ENCODE measurements at places on chromosomes 7 and 10.

DNA sequence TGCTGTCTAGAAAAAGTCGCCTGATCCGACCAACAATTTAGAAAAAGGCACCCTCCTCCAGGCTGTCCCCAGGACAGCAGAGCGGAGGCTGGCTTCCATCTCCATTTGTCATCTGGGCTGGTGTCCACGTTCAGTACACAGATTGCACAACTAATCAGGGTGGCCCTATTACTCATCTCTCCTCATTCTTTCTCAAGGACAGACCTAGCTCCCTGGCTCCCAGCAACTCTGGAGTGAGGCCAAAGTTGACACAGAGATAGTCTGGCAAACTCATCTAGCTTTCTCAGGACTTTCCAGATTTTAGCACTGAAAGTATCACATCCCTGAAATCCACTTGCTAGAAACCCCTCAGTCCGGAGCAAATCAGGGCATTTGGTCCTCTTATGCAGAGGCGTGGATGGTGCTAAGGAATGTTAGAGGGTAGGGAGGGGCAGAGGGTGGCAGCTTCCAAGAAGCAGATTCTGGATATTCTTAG is 75.1 kb downstream of the DNAH11 start:
- no peak for DNase-seq

DNA sequence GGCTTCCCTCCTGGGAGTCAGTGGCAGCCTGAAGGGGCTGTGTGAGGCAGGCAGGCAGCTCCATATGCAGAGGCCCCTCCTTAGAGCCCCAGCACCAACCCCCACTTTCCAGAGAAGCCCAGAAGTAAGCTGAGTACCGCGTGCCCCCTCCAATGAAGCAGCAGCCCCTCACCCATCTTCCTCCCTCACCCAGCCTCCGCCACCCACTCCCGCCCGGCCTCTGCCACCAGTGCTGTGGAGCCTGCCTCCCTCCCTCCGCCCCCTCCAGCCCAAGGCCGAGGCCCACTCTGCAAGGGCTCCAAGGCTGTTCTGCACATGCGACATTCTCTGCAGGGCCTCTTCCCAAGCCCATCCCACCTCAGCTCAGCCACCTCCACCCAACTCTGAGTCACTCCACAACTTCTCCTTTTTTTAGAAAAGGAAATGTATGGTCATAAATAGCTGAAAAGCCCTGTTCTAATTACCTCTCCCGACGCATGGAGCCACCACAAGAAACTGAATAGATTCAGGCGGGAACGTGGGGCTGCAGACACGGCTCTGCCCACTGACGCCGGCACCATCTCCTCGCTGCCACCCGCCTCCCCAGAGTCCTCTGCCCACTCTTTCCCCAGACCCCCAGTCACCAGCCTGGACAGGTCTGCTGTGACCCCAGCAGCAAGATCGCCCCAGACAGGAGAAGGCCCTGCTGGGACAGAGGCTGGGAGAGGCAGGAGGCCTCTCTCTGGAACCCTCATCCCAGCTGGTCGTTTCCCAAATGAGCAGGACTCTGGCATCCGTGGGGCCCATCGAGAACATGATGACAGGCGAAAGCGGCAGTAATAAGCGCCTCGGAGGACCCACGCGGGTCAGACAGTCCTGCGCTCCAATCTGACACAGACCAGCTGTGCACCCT is 213.9 kb downstream of the MAD1L1 start:
- DNase-seq: no peak

GRCh38 chr7:47893238-47893637 is 55.0 kb downstream of the PKD1L1 start:
- DNase-seq: no peak

DNA sequence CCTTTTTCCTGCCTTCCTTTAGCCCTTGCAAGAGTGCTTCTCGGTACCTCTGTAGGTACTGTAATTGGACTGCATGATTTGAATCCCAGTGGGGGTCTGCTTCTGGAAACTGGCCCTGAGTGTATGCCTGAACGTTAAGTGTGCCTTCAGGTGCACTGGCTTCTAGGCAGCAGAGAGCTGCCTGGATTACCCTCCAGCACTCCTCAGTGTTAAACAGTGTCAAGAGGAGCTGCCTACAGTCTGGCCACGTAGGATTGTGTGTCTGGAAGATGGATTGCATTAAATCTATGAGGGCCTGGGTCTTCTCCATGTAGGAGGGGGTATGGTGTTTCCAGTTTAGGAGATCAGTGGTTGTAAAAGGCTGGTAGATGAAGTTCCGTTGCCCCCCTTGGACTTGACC is 103.7 kb downstream of the TRIM24 start:
- no peak for DNase-seq

DNA sequence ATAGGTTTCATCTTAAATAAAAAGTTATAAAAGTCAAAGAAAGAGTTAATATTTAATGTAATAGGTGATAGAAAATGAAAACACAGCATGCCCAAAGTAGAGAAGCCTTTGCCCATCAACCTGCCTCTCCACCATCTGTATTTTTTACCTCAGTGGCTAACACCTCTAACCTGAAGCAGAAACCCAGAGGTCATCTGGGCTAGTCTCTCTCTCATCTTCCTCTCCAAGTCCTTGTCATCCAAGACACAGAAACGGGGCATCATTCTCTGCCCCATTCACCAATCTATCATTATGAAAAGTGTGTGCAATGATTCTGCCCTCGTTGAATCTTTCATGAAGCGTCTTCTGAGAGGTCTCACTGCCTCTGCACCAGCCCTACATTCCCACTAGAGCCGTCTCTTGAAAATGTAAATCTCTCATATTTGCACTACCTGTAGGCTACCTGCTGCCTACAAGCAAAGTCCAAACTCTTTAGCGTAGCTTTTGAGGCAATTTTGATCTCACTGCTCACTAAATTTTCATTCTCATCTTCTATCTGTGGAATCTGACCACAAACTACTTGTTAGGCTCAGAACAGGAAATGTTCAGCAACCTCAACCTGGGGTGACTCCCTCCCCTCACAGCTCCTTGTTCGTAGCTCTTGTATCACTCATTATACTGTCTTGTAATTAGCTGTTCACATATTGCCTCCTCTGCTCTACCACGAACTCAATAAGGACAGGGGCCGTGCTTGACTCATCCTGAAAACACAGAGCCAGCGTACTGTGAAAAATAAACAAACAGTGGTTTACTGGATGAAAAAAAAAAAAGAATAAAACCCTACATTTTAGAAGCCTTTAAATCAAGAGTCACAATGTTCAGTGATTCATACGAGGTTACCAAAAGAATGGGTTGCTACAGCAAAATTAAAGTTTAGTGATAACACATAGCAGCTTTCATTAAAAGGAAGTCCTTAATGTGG is 83.1 kb downstream of the CTNNA3 start:
- DNase-seq: no peak

GRCh38 chr10:71722849-71723248 is 3.3 kb upstream of the C10orf105 start:
- no peak for DNase-seq

DNA sequence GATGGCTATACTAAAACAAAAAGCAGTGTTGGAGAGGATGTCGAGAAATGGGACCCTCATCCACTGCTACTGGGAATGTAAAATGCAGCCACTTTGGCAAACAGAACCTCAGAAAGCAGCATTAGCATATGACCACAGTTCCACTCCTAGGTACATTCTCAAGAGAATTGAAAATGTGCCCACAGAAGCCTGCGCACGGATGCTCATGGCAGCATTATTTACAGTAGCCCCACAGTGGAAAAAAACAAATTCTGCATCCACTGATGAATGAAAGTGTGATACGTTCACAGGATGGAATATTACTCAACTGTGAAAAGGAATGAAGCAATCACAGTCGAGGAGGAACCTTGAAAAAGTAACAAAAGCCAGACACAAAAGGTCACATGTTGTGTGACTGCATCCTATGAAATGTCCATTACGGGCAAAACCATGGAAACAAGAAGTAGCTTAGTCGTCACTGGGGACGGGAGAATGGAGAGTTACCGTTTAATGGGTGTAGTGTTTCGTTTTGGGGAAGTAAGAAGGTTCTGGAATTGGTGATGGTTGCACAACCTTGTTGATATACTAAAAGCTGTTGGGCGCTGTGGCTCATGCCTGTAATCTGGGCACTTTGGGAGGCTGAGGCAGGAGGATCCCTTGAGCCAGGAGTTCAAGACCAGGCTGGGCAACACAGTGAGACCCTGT is 2.5 kb upstream of the UPK3B start:
- no peak for DNase-seq

DNA sequence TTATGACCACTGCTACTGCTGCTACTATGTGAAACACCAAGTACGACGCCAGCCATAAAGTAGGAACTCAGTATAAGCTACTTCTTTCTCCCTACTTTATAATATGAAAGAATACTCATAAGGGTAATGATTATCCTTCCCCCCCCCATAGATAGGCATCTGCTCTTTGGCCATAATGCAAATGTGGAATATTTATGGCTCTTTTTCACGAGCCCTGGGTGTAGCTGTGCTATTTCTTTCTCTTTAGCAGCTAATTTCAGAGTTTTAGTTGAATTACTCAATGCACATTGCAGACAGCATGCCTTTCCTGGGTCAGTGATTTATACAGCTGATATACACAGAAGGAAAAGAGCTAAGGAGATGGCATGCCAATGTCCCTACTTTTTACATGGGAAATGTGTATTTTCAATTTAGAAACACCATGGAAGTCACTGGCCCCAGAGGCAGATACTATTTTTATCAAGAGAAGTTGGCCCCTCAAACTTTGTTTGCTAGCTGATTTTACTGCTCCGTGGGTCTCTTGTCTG is 234.1 kb upstream of the KIAA1217 start:
- DNase-seq: no peak

- no peak for DNase-seq
These were observed 27.0 kb downstream of the NAMPT start for GRCh38 chr7:106257752-106258151.

DNA sequence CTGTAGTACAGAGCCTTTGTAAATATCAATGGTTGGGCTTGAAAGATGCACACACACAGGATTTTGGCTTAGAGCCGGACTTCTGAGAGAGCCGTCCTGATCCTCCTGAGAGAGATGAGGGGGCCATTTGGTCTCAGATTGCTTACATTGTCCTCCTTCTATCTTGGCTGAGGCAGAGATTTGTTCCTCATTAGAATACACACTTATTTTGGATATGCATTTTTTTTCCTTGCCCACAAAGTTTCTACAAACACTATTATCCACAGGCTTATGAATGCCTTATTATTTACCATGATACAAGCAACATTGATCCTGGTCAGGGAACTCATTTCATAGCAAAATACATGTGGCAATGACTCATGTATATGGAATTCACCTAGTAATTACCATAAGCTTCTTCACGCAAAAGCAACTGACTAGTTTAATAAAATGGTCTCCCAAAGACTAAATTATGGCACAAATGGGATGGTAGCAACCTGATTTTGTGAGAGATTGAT is 175.3 kb downstream of the MDFIC start:
- no peak for DNase-seq

DNA sequence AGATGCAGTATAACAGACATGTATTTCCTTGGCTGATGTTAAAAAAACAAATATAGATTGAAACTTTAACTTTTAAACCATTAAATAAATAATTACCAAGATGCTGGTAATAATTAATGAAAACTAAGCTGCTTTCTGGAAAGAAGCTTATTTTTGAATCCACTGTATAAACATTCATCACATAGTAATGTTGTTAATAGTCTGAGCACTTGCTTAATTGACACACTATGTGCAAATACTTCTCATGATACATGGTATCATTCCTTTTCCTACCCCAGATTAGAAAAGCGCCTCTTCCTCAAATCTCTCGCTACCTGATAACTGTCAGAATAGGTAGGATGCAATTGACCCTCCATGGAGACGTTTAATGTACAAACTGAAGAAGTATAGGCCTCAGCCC is 15.0 kb upstream of the COL28A1 start:
- no peak for DNase-seq

GRCh38 chr7:94658826-94659225 is 2.9 kb upstream of the SGCE start:
- no peak for DNase-seq

DNA sequence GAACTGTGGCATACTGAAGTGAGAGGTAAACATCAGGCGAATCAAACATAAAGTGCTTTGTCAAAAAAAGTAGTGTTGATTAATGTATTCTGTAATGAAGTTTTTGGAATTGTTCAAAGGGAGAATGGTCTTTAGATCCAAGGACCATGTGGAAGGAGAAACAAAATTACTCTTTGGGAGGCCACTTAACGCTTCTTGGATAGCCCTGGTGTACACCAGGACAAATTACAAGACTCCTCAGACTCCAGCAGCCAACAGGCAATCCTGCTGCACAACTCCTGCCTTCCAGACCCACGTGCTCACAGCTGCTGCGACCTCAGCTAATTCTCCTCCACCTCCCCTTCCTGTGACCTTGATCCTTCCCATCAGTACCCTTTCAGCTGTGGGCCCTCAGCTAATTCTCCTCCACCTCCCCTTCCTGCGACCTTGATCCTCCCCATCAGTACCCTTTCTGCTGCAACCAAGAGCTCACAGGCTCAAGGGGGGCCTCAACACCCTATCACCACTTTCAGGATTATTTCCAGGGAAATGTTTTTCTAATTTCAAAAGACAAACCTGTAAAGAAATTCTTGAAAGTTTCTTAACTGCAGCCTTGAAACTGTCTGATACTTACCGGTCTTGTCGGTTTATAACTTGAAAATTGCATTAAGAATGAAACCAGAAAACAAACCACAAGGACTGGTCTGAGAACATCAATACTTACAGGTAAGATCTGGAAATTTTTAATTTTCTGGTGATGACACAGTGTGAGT is 29.7 kb upstream of the DDC start:
- no peak for DNase-seq

DNA sequence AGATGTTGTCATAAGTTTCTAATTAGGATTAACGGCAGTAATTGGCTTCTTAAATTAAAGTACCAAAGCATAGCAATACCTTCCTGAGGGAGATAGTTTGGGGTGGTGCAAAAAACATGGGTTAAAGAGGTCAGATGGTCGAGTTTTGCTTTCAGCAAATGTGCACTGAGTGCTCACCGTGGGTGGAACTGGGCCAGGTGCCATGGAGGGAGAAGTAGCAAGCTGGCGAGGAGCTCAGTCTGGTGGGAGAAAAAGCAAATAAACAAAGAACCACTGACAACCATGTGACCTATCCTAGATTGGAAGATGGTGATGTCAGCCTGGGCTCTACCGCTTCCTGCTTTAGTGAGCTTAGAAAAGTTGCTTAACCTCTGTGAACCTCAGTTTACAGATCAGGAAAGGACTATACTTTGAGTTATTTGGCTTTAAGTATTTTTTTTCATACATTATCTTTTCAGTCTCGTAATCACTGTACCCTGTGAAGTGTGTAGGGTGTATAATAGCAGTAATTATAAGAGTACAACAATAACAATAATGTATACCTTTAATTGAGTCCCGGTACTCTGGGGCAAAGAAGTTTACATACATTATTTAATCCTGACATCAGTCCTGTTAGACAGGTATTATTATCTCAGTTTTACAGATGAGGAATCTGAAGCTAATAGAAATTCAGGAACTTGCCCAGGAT is 69.0 kb upstream of the PDCD4 start:
- peak; percentile 13 for DNase-seq

Data from stimulated activated CD8-positive, alpha-beta memory T cell treated with anti-CD3 and anti-CD28 coated beads, Interleukin-2, amount 100 ng/mL, for 1 hour (primary cell).